ENCODE measurements at places on chromosomes 1 and 21.

DNA sequence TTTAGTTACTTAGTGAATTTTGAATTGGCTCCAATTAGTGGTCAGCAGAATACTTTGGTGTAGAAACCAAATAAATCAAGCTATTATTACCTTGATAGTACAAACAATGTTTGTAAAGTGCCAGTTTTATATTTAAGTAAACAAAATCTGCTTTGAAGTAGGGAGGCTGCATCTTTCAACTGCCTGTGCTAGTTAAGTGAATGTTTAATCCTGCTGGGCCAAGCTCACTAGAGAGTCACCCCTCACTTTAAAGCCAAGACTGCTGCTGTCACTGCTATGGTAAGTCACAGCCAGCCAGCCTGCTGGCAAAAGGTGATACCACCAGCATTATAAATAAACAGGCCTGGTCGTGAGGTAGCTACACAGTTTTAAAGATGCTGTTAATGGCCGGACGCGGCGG is 10.3 kb upstream of the CFAP126 start:
- no peak for DNase-seq

DNA sequence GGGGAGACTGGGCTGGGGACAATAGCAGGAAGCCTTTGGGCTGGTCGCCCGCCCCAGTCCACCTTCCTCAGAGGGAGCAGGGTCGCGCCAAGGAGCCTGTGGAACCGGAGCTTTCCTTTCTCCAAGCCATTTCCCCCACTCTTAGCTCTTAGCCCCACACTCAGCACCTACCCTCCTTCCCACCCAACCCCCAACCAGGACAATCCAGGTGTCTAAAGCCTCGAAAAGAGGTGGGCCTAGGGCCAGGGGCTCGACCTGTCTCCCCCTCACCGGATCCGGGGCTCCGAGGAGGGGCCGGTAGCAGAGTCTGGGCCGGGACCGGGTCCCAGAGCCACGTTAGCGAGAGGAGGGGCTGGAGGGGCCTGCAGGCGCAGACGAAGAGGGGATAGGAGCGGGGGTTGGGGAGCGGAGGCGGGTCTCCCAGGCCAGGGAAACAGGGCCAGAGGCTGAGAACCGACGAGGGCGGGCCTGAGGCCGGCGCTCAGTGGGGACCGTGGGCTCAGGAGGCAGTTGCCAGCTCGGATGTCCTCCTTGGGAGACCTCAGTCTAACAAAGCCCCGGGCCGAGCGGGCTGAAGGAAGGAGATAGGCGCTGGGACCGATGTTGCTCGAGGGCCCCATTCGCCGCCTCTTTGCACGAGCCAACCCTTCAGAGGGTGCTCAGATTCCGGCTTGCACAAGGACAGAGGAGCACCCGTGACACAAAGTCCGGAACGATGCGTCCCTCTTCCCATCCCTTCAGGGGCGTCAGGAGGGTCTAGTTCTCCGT is 943 bp downstream of the SEMA6C start:
- DNase-seq, result no peak

DNA sequence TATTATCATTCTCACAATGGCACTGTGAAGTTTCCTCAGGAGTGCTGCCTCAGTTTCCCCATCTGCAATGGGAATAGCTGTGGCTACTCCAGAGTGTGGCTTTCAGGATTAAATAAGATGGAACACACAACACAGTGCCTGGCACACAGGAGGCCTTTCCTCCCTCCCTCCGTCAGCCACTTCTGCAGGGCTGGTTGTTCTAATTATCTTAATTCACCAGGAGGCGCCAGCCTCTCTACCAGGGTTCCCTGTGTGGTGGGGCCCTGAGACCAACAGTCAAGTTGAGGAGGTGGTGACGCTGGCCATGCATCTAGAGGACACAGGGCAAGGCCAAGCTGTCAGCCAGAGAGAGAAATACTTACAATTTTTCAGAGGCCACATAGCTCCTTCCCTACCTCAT is 6.3 kb upstream of the FOXO6 start:
- no peak for DNase-seq

DNA sequence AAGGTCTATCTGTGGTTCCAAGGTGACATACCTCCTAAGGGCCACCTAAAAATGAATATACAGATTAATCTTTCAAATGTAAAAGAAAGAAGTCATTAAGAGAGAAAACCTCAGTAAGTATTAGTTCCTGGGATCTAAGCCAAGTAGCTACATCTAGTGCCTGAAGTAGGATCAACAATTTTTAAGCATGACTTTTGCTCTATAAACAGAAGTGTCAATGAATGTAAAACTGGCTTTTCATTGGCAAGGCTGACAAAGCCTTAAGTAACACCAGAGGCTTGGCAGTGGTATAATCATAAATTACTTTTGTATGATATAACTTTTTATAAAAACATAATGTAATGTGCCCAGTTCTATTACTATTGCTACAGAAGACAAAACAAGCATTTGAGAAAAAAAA is 12.2 kb upstream of the ACADM start:
- no peak for DNase-seq

DNA sequence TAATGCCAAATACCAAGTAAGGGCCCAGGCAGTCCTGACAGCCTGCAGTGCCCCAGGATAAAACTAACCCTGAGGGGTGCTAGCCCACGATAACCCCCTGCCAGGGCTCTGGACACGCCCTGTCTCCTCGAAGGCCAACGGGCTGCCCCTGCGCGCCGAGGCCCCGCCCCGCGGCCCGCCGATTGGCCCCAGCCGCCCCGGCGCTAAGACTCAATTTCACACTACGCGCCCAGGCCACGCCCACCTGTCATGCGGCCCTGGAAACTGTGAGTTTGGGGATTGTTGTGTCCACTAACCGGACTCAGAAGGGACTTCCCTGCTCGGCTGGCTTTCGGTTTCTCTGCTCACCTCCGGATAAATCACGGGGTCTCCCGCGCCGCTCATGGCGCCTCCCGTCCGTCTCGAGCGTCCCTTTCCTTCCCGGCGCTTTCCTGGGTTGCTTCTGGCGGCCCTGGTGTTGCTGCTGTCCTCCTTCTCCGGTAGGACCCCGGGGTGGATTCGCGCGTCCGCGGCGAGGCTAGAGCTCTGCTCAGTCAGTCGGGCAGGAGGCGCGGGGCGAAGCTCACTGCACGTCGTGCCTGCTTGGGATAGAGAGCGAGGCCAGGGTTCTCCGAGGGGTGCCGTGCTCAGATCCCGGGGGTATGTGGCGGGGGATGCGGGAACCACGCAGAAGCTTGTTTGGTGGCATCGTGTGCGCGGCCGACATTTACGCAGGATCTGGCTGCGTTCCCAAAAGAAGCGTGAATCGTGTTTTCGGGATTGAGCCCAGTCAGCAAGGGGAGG is at the start of gene CR1L:
CR1L (plus strand) TSS at position 282 of the 783 bp plus-strand sequence; CDS start at position 383, 101 bp downstream.
- DNase-seq, result peak; percentile 21

DNA sequence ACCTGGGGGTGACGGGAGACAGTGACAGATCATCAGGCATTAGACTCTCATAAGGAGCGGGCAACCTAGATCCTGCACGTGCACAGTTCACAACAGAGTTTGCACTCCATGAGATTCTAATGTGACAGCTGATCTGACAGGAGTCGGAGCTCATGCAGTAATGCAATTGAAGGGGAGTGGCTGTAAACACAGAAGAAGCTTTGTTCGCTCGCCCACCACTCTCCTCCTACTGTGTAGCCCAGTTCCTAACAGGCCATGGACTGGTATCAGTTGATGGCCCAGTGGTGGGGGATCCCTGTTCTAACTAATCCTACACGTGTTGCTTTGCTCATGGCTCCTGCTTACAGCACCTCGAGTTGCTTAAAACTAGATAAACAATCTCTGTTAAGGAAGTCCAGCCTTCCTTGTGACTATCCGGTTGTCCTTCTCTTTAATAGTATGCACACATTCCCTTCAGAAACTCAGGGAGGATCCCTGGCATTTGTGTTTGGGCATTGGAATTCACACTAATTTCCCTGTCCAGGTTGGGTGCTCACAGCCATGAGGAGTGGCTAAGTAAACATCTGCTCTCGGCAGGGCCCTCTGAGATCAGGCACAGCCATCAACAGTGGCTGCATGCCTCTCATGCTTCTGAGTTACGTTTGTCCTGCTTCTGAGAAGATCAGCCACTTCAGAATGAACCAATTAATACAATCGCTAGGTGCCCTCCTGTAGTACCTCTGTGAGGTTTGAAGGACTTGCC is 21.1 kb upstream of the F3 start:
- DNase-seq, result no peak

- DNase-seq, result no peak
Observed at GRCh38 chr1:10648689-10649516, 147.5 kb downstream of the CASZ1 start.

GRCh38 chr1:187634940-187635339 is 806.2 kb downstream of the PLA2G4A start:
- no peak for DNase-seq

DNA sequence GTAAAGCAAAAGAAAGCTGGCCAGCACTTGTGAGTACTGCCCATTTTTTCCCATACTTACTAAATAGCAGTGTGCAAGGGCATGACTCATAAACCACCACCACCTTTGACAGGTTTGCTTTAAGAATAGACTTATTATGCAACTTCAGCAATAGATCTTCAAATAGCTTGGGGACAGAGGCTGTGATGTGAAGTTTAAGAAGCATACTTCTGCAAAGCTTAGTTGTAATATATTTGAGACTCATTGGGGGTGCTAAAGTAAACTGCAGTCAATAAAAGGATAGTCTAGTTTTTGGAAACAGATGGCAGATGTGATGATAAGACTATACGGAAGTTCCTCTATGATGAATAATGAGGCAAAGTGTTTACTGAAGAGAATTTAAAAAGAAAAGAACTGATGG is 210.0 kb downstream of the PLA2G4A start:
- DNase-seq, result no peak

All from C1 segment of cervical spinal cord (tissue), 14 donors.